ENCODE measurements at places on chromosomes 12 and 14. TPM values are rescaled to one million over a fixed set of nuclear protein-coding genes. Genes with fewer than 3 reads are reported as not detected.

PAN2 gene
- total RNA-seq = 15.6 TPM

ARHGAP9 gene
- total RNA-seq = 0.79 TPM

FKBP4 gene
- 45.5 TPM for total RNA-seq

RHEBL1 gene
- total RNA-seq = 8.0 TPM

CLEC9A gene
- total RNA-seq = not detected
